ENCODE measurements at places on chromosomes 11 and 22.

- no peak for DNase-seq
These were observed 23.5 kb downstream of the MCAM start for GRCh38 chr11:119293461-119293860.

- no peak for DNase-seq
These were observed 28.3 kb downstream of the POU2AF1 start for GRCh38 chr11:111350811-111351210.

- DNase-seq = peak; percentile 8
These were observed 802 bp downstream of the ATG2A start for GRCh38 chr11:64916040-64916774.

GRCh38 chr11:833849-834311, 1.1 kb downstream of the CD151 start:
- DNase-seq = no peak

- no peak for DNase-seq
These were observed 5.0 kb downstream of the UQCR10 start for GRCh38 chr22:29772170-29772641.

DNA sequence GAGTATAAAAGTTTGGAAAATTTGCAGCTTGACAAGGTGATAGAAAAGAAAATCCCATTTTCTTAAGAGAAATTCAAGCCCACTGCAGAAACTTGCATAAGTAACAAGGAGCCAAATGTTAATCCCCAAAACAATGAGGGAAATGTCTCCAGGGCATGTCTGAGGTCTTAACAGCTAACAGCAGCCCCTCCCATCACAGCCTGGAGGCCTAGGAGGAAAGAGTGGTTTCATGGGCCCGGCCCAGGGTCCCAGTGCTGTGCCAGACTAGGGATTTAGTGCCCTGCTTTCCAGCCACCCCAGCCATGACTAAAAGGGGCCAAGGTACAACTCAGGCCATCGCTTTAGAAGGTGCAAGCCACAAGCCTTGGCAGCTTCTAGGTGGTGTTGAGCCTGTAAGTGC, 123.7 kb upstream of the TRPC6 start:
- no peak for DNase-seq

DNA sequence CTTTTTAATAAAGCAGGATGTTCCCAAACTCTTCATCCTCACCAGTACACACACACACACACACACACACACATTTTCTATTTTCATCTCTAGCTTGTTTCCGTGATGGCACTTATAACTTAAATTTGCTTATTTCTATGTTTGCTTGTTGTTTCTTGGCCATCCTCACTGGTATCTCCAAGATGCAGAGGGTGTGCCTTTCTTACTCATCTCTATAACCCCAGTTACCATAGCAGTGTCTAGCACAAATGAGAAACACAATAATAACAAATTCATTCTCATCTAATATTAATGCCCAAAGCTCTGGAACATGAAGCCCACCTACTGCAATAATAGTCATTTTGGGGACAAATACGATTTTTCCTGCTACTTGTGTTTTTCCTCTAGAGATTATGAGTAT, 156.3 kb downstream of the GRM5 start:
- DNase-seq = no peak

DNA sequence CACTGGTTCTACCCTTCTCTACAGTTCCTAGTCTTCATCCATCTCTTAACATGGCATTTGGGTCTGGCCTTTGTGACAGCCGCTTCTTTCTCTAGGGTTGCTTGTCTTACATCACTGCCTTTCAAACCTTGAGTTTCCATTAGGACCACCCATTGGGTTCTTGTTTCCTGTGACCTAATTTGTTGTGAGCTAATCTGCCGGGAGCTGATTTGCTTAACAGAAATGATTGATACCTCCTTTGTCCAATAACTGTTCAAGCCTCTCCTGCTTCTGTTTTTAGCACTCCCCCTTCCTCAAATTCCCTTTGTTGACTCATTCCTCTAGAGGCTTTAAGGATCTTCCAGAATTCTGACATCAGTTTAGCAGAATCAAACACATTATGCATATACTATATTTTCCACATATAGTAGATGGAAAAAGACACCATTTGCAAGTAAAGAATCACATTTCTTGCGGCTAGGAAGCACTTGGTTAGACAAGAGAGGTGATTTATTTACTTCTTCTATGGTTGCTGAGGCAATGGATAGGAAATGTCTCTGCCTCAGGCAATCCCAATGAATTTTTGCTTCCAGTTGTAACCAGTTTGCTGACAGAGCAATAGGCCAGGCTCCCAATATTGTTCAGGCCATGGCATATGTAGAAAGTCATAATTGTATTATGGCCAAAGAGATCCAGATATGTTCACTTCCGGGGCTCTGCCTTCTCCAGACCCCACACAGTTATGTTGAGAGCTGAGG, 130.7 kb downstream of the SNX19 start:
- no peak for DNase-seq

DNA sequence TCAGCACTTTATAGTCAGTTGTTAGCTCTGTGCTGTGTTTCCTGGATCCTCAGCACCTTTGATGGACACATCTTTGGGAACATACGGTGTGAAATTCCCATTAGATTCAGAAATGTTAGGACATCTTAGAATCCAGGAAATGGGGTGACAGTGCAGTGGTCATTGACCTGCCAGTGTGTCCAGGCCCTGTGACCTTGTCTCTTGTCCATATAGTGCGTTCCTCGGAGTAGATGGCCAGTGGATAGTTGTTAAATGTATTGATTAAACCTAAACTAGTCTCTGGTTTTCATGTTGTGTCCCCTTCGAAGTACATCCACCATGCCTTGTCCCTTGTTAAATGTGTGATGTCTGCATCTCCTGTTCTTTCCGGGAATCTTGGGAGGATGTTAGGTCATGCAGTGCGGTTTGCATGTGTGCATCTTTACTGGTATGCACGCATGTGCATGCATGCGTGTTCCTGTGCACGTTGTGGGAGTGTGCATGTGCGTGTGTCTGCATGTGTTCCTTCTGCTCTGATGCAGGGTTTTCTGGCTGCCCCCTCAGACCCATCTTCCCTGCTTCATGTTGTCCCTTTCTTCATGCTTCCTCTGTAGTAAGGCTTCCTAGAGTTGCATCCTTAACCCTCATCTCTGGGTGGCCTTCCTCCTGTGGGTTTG, 4.0 kb downstream of the DGCR8 start:
- no peak for DNase-seq

- DNase-seq = no peak
These were observed 30.0 kb upstream of the FAR1 start for GRCh38 chr11:13638422-13638821.

GRCh38 chr22:35903571-35904335, 124.9 kb downstream of the RBFOX2 start:
- DNase-seq = no peak

GRCh38 chr11:109236188-109236587, 185.8 kb upstream of the C11orf87 start:
- DNase-seq = no peak

DNA sequence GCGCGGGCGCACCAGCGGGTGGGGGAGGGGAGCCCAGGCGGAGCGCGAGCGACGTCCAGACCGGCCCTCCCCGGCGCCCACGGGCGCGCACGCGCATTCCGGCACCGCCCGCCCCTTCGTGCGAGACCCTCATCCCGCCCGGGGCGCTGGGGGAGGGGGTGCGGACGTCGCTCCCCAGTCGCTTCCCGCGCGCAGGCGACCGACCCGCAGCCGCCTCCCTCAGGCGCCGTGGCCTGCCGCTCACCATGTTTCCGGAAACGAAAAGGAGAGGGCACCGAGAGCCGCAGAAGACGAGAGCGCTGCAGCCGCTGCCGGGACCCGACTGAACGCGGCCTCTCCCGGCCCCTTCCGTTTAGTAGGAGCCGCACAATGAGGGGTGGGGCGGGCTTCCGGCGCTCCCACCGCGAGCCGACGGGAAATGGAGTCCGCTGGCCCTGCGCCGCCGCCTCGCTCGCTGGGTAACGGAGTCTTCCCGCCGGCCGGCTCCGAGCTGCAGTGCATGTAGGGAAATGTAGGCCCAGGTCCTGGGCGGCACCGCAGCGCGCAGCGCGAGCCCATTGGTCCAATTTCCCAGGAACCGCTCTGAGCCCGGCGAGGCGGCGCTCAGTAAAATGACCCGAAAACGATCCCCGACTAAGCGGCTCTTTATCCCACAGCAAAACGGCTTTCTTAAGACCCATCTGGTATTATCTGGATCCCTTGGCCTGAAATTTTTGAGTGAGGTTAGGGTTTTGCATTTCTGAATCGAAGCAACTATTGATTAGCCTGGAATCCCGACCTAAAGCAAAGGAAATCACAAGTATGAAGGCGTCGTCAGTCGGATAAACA, at the start of gene CFL1:
CFL1 (minus strand) TSS at position 328 of the 828 bp plus-strand sequence; CDS start at position 247, 81 bp downstream.
- DNase-seq = peak; percentile 93

DNA sequence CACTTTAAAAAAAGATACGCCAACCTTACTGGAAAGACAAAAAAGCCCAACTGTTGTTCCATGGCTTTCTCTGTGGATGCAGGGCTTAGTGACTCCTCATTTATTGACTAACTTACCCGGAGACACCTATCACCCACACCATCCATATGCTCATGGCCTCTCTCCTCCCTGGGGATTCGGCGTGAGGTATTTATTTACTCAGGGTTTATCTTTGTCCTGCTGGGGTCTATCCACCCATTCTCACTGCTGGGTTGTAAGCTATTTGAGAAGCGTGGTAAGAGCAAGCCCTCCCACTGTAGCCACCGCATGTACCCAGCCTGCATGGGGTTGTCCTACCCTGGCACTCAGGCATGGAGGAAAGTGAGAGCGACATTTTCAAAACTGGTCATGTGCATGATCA, 93.6 kb downstream of the NELL1 start:
- DNase-seq = no peak
